ENCODE measurements at places on chromosomes 7 and 10.

GRCh38 chr7:138967159-138967558 is 14.0 kb downstream of the KIAA1549 start:
- DNase-seq: no peak

DNA sequence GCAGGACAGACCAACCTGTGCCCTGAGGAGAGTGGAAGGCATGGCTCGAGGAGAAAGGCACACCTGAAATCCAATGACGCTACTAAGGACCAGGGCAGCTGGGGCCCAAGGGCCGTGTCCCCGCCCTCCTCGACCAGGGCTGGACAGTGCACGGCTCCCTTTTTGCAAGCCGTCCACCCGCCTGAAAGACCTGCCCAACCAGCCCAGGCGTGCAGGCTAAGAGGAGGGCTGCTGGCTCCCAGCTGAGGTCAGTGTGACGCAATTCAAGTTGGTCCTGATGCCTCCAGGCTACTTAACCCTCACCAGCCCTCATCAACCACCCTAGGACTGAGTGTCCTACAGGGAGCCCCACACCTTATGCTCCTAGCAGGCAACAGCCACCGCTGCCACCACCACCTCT is 69.3 kb downstream of the DLG5 start:
- no peak for DNase-seq

GRCh38 chr7:139916717-139917395 is 87.8 kb downstream of the TBXAS1 start:
- DNase-seq: no peak

DNA sequence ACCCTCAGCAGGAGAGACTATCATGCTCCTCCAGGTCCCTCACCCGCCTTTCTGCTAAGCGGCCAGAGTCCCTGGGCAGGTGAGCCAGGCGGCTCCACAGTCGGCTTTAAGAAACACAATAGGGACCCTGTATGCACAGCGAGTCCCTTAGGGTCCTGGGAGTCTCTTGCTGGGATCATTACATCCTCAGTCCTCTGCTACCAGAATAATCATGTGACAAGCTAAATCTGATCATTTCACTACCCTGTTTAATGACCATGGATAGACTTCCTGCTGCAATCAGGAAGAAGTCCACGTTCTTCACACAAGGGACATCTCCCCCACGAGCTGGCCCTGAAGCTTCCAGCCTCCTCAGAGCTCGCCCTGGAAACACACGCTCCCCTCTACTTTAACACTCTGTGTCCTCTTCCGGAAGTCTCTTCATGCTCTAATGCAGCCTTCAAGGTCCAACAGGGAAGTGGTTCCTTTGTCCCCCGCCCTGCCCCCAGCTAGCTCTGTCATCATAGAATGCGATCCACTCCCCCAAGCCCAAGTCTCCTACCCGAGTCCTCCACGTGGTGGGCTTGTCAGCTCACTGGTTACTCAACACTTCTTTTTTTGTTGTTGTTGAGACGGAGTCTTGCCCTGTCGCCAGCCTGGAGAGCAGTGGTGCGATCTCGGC is 101.5 kb downstream of the RNF216 start:
- DNase-seq: no peak

DNA sequence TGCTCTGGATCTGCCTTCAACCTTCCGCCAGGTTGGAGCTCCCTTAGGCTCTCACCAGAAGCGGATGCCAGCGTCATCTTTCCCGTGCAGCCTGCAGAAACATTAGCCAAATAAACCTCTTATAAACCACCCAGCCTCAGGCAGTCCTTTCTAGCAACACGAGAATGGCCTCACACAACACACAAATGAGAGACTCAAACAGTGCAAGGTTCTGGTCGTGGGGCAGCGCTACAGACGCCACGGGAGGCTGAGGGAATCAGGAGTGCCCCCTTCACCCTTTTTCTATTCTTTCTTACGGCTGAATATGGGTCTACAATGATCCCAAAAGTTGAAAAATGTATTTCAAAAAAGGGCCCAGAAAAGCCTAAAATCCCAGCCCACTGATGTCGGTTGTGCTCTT is 96.4 kb downstream of the FOXL3 start:
- DNase-seq: no peak

GRCh38 chr10:7084280-7085005 is 326.4 kb downstream of the SFMBT2 start:
- DNase-seq: no peak

GRCh38 chr7:90407484-90407821 is 4.2 kb downstream of the CLDN12 start:
- no peak for DNase-seq

GRCh38 chr7:9181356-9181755 is 747.9 kb downstream of the NXPH1 start:
- DNase-seq: no peak

GRCh38 chr10:125983161-125983560 is 86.8 kb downstream of the FANK1 start:
- no peak for DNase-seq

DNA sequence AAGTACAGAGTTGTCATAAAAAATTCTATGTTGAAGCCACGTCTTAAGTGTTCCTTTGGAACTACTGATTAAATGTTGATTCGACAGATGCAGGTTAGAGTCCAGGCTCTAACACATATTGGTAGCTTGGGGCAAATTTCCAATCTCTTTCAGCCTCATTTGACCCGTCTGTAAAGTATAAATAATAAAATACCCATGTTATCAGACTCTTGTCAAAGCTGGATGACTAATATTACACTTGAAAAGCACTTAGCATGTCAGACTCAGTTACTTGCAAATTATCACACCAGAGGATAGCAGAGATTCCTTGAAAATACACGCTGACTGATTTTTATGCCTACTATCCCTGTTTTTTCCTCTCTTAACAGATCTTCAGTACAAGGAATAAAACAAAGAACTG is 18.1 kb upstream of the MACC1 start:
- DNase-seq: no peak

DNA sequence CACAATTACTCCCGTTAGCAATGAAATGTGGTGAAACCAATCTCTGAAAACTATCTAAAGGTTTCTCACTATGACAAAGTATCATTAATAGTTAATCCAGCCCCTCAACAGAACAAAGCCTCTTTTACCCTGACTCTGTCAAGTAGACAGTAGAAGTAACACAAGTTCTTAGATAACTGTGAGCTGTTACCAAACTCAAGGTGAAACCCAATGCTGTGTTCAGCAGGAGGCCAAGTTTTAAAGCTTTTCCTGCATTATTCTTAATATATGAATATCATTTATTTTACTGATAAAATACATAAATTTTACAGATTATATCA is 109.1 kb downstream of the SRPK2 start:
- no peak for DNase-seq

DNA sequence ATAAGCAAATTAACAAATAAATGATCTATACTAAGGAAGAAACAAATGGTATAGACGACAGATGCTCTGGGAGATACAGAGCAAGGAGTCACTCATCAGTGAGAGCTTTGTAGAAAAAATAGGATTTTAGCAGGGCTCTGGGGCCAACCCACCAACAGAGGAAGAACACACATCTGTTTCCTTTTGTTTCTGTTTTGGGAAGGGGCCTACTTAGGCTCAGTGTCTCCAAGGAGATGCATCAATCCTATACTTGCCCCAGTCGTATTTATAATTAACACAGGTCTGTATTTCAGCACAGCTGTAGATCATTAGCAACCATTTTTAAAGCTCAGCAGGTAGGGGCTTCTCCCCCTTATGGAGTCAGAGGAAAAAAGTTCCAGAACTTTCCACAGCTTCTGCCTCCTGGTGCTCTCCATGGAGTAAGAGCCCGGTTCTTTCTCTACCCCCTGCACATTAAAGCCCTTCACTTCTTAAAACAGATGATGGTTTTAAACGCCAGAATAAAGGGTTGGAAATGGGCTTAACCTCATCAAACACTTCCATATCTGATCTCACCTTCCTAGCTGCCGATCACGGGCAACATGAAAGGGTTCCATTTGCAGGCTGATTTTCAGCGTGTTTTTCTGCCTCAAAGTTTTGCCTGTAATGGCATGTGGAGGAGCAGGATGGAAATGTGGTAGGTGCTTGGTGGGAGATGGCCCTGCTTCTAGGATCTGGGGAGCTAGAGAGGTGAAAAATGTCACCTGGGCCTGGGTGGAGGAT is 291.7 kb downstream of the TCF7L2 start:
- no peak for DNase-seq

DNA sequence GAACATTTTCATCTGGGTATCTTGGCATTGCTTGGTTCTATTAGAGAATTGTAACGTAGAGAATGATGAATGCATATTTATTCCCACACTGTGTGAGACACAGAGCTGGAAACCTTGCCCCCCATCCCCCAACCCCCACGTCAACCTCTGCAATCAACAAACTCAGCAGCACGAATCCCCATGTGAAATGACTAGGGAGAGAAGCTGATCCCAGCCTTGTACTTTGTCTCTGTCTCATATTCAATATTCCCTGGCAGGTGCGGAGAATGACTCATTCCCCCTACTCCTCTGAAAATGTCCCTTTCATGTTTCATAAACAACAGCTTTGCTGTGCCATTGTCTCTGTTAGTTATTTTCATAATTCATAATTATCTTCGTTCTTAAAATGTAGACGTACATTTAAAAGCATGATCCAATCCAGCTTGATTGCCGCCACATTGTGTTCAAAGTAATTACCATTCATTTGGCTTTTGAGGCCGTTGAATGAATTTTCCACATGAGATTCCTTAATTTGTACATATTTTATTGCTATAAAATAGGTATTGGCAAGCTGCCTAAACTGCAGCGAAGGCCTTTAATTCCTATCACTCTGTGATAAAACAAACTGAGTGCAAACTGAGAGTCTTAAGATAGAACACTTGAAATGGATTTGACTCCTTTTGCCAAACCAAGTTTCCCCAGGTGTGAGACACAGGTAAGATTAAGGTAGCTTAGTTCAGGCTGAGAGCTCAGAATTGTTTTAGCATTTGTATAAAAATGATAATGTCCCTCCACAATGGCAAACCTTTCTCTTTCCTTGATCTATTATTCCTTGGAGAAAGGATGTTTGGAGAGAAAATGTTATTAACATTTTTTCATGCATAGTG is 920.2 kb downstream of the TYW1 start:
- DNase-seq: no peak

DNA sequence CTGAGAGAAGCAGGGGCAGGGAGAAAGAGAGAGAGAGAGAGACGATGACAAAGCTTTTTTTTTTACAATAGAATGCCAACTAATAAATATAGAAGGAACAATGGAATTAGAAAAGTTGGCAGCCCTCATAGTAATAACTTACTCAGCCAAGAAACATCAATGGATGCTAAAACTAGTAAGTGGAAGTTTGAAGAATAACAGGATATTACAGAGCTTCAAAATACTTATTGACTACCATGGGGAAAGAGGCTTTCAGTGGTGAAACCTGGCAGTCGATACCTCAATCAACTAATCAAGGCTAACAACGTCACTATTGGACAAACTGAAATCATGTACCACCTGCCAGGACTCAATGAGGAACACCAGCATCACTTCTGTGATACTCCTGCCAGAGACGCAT is 100.5 kb upstream of the LRRC4 start:
- DNase-seq: no peak

GRCh38 chr7:45258533-45259226 is 101.1 kb downstream of the RAMP3 start:
- no peak for DNase-seq

- no peak for DNase-seq
These were observed 195.4 kb downstream of the SKIDA1 start for GRCh38 chr10:21329995-21330627.

- no peak for DNase-seq
These were observed 72.7 kb downstream of the SEM1 start for GRCh38 chr7:96636979-96637378.

Data from CMK (cell line).